ENCODE measurements at places on chromosomes 5 and 9. TPM values are rescaled to one million over a fixed set of nuclear protein-coding genes. Genes with fewer than 3 reads are reported as not detected.

Gene ANKRD31
- 0.23 TPM for total RNA-seq

DNA sequence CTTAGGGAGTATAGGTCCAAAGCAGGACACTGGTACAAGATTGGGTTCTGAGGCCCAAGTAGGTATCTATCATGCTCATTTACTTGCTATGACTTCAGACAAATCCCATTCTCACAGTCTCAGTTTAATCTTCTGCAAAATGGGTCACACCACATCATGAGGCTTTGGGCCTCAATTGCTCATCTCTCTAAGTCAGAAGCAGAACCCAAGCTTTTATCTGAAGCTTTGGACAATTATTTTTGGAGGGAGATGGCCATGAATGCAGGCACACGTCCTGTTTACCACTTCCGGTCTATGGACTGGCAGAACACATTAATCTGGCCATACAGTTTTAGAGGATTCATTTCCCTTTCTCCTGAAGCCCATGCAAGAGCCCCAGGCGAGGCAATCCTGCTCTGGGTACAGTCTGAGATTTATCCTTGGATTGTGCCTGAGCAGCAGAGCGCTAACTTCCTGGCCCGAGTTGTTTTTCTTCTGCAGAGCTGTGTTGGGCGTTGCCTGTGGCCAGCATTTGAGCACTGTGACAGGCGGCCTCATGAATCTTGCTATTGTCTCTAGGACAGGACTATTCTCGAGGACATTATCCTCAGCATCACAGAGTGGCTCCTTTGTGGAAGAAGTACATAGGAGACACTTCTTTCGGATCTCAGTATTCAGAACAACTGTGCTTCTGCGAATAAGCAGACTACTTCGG, 16.1 kb downstream of the SLC22A4 start:
- no peak for ATAC-seq

DNA sequence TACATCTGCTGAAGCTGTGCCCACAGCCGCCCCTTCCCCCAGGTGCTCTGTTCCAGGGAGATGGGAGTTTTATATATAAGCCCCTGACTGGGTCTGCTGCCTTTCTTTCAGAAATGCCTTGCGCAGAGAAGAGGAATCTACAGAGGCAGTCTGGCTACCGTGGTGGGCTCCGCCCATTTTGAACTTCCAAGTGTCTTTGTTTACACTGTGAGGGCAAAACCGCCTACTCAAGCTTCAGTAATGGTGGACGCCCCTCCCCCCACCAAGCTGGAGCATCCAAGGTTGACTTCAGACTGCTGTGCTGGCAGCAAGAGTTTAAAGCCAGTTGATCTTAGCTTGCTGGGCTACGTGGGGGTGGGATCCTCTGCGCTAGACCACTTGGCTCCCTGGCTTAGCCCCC, 41.3 kb downstream of the RANBP17 start:
- ATAC-seq, result no peak

GRCh38 chr9:76459694-76460635, 983 bp downstream of the GCNT1 start:
- ATAC-seq, result peak; percentile 36

DNA sequence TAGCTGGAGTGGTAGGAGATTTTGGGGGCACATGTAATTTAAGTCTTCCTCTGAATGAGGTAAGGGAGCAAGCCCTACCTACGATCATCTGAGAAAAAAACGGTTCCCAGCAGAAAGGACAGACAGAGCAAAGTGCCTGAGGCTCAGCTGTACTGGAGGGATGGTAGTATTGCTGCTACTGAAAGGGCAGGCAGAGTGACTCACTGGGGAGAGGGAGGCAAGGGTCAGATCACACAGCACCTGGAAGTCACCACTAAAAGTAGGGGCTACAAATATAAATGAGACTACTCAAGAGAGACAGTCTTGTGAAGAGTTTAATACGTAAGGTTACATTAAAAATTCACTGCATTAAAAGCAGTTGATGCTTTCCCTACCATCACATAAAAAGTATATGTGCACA, 75.9 kb downstream of the NFIB start:
- no peak for ATAC-seq

Data from gastroesophageal sphincter (tissue), 4 donors.